ENCODE measurements at places on chromosomes 2 and 18. TPM values are rescaled to one million over a fixed set of nuclear protein-coding genes. Genes with fewer than 3 reads are reported as not detected.

The MAPRE2 gene
- 34.6 TPM for total RNA-seq

The FTCDNL1 gene
- 2.7 TPM for total RNA-seq

The DPY30 gene
- total RNA-seq: 110 TPM

The VSNL1 gene
- total RNA-seq: 54.5 TPM

The MAP3K19 gene
- not detected for total RNA-seq

The UGT1A10 gene
- not detected for total RNA-seq

The NCKAP1 gene
- total RNA-seq: 119 TPM

The FBXO36 gene
- 13.1 TPM for total RNA-seq

The CD207 gene
- not detected for total RNA-seq

The TCF23 gene
- 0.03 TPM for total RNA-seq

The SCTR gene
- total RNA-seq: not detected

The MYOM1 gene
- 0.45 TPM for total RNA-seq

The GAD1 gene
- 10.7 TPM for total RNA-seq

The GDF7 gene
- total RNA-seq: not detected

The ANTXR1 gene
- total RNA-seq: 6.7 TPM

The ZNF385B gene
- 22.9 TPM for total RNA-seq

The RBM44 gene
- total RNA-seq: 0.34 TPM

The TMEM18 gene
- 50.0 TPM for total RNA-seq

The NBEAL1 gene
- 10.4 TPM for total RNA-seq

The ZNF521 gene
- total RNA-seq: 148 TPM

The POTEF gene
- total RNA-seq: 15.1 TPM

The KATNAL2 gene
- total RNA-seq: 39.9 TPM

The ABCG5 gene
- not detected for total RNA-seq

The LINC00305 gene
- total RNA-seq: not detected

The ARHGAP25 gene
- 5.8 TPM for total RNA-seq

The GATA6 gene
- total RNA-seq: 0.26 TPM

The RND3 gene
- 4.0 TPM for total RNA-seq

The UPP2 gene
- not detected for total RNA-seq

The LTBP1 gene
- total RNA-seq: 61.9 TPM

The EMILIN2 gene
- total RNA-seq: 2.2 TPM

The HMSD gene
- 0.88 TPM for total RNA-seq

The KHK gene
- total RNA-seq: 3.3 TPM

The RAB6C gene
- not detected for total RNA-seq

The FASTKD2 gene
- 39.0 TPM for total RNA-seq

The RAB27B gene
- 0.43 TPM for total RNA-seq

The GALNT14 gene
- total RNA-seq: 6.0 TPM

The CEBPZ gene
- 56.5 TPM for total RNA-seq

The G6PC2 gene
- total RNA-seq: not detected

The ASB3 gene
- total RNA-seq: 71.9 TPM

The C2orf66 gene
- total RNA-seq: 0.43 TPM

The STAT1 gene
- 61.7 TPM for total RNA-seq

The IHH gene
- total RNA-seq: 0.06 TPM

The FZD7 gene
- 106 TPM for total RNA-seq

The KRTCAP3 gene
- 0.88 TPM for total RNA-seq

The SMYD5 gene
- 21.0 TPM for total RNA-seq

The TGFA gene
- total RNA-seq: not detected

The FAM117B gene
- total RNA-seq: 17.5 TPM

The CARF gene
- 30.9 TPM for total RNA-seq

The IL1RL1 gene
- not detected for total RNA-seq

Measured in neural progenitor cell (in vitro differentiated cells).